Urothelium cell line (cell line): ENCODE measurements at places on chromosomes 2 and 18.

DNA sequence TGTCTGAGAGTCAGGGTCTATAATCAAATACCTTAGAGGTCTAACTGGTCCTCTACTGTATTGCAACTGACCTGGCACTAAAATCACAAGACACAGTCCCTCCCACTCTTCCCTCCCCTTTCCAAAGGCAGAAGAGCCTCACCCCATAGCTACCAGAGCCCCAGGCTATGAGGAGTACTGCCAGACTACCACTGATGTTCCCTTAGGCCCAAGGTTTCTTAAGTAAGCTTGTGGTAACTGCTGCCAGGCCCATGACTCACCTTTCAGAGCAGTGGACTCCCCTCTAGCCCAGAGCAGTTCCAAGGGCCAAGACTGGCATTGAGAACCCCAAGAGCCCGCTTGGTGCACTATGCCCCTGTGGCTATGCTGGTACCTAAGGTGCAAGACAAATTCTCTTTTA is 1193.4 kb downstream of the DSC3 start:
- DNase-seq: no peak

- DNase-seq: no peak
Observed at GRCh38 chr2:96150791-96151594, 5.8 kb upstream of the DUSP2 start.

DNA sequence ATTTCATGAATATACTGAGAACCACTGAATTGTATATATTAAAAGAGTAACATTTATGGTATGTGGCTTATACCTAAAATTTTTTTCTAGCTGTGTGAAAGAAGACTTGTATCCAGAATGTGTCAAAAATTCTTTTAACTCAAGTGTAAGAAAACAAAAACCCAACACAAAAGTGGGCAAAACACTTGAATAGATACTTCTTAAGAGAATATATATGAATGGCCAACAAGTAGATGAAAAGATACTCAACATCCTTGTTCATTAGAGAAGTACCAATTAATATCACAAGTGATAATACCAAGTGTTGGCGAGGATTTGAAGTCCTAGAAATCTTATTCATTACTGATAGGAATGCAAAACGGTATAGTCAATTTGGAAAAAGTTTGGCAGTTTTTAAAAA is 107.2 kb upstream of the MYO3B start:
- DNase-seq: no peak

GRCh38 chr18:22367303-22367702 is 50.4 kb downstream of the CTAGE1 start:
- DNase-seq: no peak

DNA sequence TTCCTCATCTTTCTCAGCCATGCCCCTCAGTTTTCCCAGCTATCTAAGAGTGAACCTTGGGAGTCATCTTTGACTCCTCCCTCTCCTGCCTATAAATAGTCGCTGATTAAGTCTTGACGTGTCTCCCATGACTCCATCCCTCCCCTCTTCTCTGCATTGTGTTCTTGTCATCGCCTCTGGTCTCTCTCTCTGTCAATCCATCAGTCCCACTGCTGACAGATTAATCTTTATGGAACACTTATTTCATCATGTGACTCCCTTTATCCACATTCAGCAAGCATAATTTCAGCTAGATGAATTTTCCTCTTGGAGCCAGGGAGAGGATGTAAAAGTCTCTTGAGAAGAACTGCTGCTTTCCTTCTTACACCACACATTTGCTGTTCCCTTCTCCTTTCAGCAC is 9.4 kb downstream of the ADAM23 start:
- no peak for DNase-seq

GRCh38 chr2:97752342-97753334 is 39.3 kb downstream of the ZAP70 start:
- no peak for DNase-seq

- peak; percentile 12 for DNase-seq
Observed at GRCh38 chr2:77521931-77522470, at the start of gene LRRTM4. Gene LRRTM4, minus strand, starts transcription at chr2:77522376.

GRCh38 chr2:211159972-211160371 is 603.6 kb downstream of the CPS1 start:
- DNase-seq: no peak

GRCh38 chr2:219824996-219825395 is 197.6 kb downstream of the SLC4A3 start:
- DNase-seq: no peak

DNA sequence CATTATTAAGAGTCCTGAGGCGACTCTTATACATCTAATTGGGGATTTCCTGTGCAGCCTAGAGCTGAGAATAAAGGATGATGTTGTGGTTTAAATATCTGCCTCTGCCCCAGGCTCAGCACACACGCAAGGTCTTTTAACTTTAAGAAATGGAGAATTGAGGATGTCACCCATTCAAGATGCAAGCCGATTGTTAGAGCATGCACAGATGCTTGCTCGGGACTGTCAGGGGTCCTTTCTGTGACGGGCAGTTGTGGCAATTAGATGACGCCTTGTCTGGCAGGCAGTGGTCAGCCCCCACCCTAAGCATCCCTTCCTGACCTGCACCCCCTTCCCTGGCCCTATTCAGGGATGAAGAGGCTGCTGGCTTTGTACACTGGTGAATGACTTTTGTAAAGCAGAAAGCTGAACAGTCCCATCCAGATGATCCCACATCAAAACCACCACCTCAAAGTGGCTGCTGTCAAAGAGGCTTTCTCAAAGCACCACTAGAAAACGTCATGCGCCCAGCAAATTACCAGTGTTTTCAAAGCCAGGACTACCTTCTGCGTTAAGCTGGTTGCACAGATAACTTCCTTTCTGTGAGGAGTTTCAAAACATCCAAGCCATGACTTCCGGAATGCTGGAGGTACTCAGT is 23.7 kb downstream of the FAM178B start:
- DNase-seq: no peak

DNA sequence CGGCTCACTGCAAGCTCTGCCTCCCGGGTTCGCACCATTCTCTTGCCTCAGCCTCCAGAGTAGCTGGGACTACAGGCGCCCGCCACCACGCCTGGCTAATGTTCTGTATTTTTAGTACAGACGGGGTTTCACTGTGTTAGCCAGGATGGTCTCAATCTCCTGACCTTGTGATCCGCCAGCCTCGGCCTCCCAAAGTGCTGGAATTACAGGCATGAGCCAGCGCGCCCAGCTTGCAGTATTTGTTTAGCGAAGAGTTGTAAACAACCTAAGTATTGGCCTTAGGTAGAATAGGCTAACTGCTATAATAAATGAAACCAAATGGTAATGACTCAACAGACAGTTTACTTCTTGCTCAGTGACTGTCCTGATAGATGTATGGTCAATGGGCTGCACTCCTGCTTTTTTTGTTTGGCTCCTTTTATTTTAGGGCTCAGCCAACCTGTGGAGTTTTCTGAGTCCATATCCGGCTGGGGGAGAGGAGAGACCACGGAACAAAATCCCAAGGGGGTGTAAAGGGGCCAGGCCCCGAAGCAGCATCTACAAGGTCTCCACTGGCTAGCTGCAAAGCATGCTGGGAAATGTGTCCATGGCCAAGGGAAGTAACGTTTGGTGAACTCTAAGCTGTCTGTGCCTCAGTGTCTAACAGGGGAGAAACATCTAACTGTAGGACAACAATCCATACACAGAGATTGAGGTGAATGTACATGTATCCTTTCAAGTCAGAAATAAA is 841.0 kb upstream of the ID2 start:
- no peak for DNase-seq

DNA sequence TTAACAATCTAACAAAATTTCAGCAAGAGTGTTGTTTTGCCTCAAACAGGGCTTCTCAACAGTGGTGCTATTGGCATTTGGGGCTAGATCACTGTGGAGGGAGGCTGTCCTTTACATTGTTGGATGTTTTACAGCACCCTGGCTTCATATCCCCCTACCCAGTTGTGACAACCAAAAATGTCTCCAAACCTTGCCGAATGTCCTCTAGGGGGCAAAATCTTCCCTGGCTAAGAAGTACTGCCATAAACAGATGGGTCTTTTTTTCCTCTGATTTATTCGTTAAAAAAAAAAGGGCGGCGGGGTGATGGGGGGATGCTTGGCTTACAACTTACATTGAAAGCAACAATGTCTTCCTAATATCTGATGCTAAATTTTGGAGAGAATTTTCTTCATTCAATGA is 207.6 kb upstream of the CCDC150 start:
- DNase-seq: peak; percentile 11

DNA sequence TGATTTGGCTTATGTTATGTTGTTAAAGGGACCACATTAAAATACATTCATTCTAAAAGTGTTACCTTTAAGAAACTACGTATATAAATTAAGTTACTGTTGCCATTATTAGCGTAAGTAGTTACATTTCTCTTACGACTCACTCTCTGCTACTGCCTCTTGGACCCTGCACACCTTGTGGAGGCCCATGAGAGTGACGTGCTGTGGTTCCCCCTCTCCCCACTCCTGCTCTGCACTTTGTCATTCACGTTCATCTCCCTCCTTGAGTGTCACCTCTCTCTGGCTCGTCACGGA is 830 bp upstream of the MERTK start:
- no peak for DNase-seq
